Mesothelial cell of epicardium (in vitro differentiated cells): ENCODE measurements at places on chromosomes 1 and 21. TPM values are rescaled to one million over a fixed set of nuclear protein-coding genes. Genes with fewer than 3 reads are reported as not detected.

- no peak for DNase-seq
Observed at GRCh38 chr1:166127003-166127402, 39.8 kb downstream of the FAM78B start.

- no peak for DNase-seq
Observed at GRCh38 chr1:240619906-240620621, 8.1 kb upstream of the GREM2 start.

GRCh38 chr1:18735224-18735997 is 104.8 kb downstream of the PAX7 start:
- no peak for DNase-seq

- no peak for DNase-seq
Observed at GRCh38 chr1:56167596-56167995, 411.8 kb downstream of the PLPP3 start.

EFHD2 gene
- 16.2 to 18.0 TPM (median 17.5 TPM) in 3 replicates for total RNA-seq
